ENCODE measurements at places on chromosomes 7 and 10.
A peak's percentile ranks its signal among the peaks of the same experiment; 100 is the strongest.

DNA sequence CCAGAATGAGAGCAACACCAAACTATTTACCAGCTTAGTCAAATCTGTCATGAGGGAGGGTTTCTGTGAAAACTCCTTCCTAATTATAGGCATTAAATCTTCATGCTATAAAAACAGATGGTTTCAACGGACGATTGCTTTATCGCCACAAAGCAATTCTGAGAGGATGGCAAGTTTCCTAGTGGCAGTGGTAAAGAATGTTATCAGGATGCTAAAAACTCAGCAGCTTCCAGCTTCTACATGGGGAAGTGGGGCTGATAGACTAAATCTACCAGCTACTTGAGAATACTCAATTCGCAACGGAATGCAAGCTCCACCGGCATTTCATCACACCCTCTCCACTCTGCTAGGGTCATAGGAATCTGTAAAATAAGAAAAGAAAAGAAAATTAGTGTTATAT is 41.8 kb downstream of the JCAD start:
- DNase-seq = no peak

DNA sequence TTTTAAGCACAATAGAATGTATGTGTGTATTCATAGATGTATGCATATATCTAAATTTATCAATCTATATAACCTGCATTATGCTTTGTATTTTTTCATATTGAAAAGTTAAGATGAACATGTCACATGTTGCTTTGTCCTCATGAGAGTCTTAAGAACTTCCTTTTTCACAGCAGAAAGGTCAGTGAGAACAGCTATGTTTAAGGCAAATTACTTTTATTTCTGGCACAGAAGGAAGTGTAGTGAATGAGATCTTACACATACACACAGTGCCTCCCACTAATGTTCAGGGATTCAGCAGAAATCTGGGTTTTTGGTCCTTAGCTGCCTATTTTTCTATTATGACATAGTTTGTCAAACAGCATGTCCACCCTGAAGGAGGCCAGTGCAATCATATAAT is 134.8 kb downstream of the TMEM26 start:
- DNase-seq = no peak

- no peak for DNase-seq
These were observed 15.8 kb upstream of the BPGM start for GRCh38 chr7:134630893-134631292.

- DNase-seq = no peak
These were observed 3.2 kb downstream of the VCL start for GRCh38 chr10:74000892-74001669.

DNA sequence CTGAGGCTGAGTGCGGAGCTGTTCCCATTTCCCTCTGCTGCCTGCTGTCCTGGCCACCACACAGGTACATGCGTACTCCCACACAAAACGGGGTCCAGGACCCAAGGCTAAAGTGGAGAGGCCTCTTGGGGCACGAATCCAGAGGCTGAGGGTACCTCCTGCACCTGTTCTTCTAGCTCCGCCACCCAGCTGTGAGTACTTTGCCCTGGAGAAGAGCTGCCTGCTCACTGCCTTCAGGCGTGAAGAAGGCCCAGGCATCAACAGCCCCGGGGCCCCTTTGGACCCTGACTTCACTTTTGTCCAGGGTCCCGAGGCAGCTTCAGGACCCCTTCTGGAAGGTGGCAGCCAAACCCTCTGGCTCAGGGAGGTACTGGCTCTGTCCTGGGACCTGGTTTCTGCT is 88.6 kb downstream of the HIF1AN start:
- DNase-seq = no peak

DNA sequence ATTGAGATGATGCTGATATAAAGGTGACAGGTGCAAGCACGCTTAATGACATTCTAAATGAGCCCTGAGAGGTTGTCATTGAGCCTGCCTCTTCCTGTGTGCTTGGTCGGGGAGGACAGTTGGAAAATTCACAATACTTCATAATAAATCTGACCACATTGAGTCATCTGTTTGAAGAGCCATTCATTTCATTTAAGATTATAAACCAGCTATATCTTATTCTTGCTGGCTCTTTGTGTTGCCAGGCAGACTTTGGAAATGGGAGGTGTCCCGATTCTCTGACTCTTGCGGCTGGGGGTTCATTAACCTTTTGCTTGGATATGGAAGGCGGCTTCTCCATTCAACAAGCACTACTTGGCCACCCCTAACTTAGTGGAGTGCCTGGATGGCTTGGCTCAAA is 198.2 kb downstream of the FANK1 start:
- no peak for DNase-seq

- no peak for DNase-seq
These were observed 200.9 kb downstream of the MBL2 start for GRCh38 chr10:52571516-52572182.

GRCh38 chr10:70255329-70256299 is 22.4 kb upstream of the PPA1 start:
- DNase-seq = no peak

DNA sequence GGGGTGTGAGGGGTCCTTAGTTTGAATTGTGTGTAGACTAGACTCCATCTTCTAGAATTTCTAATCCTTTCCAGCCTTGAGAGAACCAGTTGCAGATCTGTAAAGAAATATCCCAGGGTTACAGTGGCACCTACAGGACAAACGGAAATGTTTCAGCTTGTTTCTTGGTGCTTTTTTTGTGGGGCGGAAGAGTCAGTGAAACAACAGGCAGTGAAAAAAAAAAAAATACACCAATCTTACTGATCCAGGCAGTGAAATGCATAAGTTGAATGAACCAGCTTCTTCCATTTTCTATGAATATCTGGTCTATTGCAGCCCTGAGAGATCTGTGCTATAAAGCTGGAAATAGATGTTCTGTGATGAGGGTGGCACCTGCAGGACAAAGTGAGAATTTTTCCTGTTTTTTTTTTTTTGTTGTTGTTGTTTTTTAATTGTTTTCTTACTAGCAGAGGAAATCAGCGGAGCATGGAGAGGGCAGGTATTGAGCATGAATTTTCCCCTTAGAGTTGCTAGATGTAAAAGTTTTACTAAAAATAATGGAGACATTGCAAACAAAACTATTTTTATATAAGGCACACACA is 81.9 kb upstream of the DYNC1I1 start:
- peak; percentile 10 for DNase-seq

- DNase-seq = no peak
These were observed 26.2 kb upstream of the FRMD4A start for GRCh38 chr10:14356921-14357320.

DNA sequence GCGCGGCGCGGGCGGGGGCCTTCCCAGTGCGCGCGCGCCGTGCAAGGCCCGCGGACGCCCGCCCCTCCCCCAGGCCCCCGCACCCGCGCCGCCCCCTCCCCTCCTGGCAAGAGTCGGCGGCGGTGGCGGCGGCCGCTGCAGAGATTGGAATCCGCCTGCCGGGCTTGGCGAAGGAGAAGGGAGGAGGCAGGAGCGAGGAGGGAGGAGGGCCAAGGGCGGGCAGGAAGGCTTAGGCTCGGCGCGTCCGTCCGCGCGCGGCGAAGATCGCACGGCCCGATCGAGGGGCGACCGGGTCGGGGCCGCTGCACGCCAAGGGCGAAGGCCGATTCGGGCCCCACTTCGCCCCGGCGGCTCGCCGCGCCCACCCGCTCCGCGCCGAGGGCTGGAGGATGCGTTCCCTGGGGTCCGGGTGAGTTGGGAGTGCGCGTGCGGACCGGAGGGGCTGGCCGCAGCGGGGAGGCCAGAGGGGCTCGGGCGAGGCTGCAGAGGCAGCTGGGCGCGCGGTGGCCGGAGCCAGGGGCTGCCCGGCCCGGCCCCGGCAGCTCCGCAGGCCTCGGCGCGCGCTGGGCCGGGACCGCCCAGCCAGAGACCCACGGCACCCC is at the start of gene BMPR1A:
TSS of gene BMPR1A (plus strand) at position 109 of the 602 bp plus-strand sequence. CDS start 119,400 bp downstream, outside the sequence.
- peak; percentile 43 for DNase-seq

GRCh38 chr7:67738958-67739357 is 742.3 kb downstream of the TYW1 start:
- DNase-seq = no peak

- no peak for DNase-seq
These were observed 63.3 kb upstream of the ELMO1 start for GRCh38 chr7:37511915-37512314.

GRCh38 chr7:9091282-9091681 is 657.9 kb downstream of the NXPH1 start:
- no peak for DNase-seq

DNA sequence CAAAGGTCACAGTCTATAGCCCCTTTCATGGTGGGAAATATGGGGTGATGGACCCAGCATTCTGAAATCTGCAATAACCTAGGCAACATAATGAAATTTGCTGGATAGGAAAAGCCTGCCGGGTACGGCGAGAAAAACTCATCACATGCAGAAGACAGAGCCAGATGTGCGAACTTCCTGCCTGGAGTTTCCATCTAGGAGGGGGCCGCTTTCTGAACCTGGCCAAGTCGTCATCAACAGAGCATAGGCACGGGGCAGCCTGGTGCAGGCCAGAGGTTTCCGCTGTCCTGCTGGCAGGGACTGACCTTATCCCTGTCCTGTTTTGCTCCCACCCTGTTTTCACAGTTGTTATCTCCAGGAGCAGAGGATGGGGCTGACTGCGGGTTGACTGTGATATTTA is 27.4 kb downstream of the CCDC3 start:
- DNase-seq = no peak

DNA sequence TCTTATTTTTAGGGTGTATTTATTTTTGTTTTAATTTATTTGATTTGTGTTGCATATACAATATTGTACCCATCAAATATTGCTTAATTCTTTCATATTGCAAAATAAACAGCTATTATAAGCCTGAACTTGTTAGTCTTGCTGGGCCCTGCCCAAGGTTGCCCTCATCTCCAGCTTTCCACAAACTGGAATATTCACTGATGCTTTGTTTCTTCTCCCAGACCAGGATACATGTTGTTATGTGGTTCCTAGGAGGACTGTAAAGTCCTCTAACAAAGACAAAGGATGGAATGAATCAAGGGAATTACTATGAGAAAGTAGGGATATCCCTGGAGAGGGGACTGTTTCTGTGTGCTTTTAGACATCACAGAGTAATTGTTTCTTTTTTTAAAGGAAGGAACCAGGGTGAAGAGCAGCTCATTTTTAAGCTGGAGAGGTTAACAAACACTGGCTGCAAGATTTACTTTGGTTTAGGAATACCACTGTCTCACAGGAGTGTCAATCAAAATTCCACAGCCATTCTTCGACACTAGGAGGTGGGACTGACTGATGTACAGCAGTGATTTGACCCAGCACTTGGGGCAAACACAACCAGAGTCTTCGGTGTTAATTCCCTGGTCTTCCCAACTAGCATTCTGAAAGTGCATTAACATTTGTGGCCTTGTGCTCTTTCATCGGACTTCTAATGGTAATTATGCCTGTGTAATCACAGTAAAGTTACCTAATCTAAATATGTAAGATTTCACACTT is 14.8 kb upstream of the CD36 start:
- DNase-seq = no peak

DNA sequence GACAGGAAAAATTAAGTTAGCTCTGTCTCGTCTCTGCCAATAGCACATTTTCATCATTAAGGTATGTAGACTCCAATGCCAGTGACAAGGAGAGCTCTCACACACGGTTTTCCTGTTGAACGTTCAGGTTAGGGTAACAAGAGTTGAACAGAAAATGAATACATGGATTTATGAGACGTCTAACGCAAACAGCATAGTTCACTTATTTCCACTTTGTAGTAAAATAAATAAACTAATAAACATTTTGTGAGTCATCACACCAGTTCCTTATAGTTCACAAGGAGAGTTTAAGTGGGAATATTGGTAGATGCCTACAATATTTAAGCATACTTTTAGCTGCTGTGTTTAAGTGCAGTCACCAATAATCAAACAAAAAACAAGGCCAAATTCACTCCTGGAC is 21.1 kb downstream of the DRGX start:
- no peak for DNase-seq

- no peak for DNase-seq
These were observed 9.8 kb downstream of the SRGN start for GRCh38 chr10:69097729-69098128.

- DNase-seq = no peak
These were observed 14.8 kb downstream of the BHLHA15 start for GRCh38 chr7:98225913-98226614.

DNA sequence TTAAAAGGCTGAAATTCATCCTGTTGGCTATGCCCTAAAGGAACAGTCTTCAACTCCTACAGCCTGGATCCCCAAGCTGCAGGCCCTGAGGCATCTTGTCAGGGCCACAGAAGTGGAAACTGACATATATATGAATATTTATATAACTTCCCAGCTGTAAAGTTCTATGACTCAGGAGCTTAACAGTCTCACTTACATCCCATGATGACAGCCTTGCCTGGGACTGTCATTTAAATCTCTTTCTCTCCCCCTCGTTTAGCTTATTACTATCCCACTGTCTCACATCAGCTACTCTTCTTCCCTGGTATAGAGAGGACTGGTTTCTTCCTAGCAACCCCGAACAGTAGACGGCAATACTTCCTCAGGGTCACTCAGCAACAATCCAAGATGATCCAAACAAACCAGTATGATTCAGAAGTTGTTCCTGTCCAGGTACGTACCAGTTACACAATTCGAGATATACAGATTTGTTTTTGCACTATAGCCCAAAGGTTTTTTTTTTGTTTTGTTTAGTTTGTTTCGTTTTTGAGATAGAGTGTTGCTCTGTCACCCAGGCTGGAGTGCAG is 22.7 kb downstream of the KIAA1549 start:
- DNase-seq = no peak

- no peak for DNase-seq
These were observed 3.7 kb upstream of the UTF1 start for GRCh38 chr10:133226251-133226808.

DNA sequence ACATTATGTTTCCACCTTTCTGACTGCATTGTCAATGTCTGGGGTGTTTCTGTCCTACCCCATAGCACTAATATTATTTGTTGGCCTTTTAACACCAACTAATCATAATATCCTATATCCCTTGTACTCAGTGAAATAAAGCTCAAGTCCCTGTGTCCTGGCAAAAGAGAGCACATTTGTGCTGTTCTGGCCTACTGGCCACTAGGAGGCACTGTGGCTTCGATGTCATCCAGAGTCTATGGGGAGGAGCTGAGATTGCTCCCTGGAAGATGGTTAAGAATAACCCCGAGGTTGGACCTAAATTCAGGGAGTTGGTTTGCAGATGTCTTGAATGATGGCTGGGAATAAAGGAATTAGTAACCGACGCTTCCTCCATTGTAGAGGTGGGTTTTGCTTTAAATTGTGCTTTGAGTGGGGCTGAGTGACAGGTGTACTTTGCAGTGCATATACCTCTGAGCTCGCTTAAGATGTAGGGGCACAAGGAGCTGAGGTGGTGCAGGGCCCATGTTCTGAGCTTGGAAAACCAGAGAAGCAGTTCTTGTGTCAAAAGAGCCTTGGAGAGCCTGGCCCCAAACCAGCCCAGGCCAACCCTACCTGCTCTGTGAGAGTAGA is 191.2 kb upstream of the PRSS1 start:
- DNase-seq = no peak

GRCh38 chr10:22976534-22976933 is 48.7 kb downstream of the ARMC3 start:
- no peak for DNase-seq

DNA sequence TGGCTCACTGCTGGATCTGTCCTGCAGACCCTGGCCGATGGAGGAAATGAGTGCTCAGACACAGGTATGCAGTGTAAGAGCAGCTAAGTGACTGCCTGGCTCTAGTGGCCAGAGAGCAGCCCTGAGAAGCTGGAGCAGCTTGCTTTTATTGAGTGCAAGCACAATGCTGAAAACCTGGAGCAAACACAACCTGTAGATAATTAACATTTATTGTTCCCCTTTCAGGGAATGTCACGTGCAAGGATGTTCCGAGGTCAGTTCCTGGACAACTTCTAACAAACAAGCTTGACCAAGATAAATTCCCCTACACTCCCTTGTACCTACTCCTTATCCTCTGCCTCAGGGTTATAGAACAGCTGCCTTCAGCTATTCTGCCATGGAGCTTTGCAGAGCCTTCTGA is 31.3 kb downstream of the DDC start:
- no peak for DNase-seq

GRCh38 chr10:87836098-87836497 is 18.1 kb upstream of the ATAD1 start:
- no peak for DNase-seq
